ENCODE measurements at places on chromosomes 5 and 9.

DNA sequence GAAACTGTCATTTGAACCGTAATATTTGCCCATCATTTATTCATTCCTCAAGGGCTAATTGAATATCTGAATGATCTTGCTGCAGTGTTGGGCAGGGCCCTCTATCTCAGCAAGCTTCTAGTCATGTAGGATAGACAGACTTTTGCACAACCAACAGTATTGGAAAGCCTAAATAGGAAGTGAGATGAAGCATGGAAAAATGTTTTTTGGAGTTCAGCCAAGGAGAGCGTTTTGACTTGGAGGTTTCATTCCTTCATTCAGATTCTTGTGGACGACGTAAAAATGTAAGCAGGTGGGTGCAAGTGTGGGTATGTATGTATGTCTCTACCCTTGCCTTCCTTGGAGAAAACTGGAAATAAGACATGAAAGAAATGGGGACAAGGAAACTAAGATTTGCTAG, 15.5 kb downstream of the DAPK1 start:
- no peak for DNase-seq

DNA sequence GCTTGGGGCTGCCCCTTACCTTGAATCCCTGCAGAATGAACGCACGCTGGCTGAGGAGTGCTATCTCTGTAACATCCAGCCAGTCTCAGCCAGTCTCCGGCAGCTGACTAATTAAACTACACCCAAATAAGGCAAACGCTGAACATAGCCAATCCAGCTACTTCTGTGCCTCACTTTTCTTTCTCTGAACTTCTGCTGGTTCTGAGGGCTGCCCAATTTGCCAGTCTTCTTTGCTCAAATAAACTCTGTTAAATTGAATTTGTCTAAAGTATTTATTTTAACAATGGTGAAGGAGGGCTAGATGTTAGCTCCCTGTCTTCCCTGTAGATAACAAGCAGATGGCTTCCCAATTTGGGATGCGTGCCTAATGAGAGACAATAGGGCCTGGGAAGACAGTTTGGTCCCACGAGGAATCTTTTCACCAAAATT, 154.0 kb upstream of the NFIL3 start:
- DNase-seq, result no peak

- DNase-seq, result no peak
Measured at GRCh38 chr9:117622347-117622746, 81.9 kb upstream of the TLR4 start.

GRCh38 chr9:129557192-129558036, 63.5 kb downstream of the C9orf50 start:
- no peak for DNase-seq

DNA sequence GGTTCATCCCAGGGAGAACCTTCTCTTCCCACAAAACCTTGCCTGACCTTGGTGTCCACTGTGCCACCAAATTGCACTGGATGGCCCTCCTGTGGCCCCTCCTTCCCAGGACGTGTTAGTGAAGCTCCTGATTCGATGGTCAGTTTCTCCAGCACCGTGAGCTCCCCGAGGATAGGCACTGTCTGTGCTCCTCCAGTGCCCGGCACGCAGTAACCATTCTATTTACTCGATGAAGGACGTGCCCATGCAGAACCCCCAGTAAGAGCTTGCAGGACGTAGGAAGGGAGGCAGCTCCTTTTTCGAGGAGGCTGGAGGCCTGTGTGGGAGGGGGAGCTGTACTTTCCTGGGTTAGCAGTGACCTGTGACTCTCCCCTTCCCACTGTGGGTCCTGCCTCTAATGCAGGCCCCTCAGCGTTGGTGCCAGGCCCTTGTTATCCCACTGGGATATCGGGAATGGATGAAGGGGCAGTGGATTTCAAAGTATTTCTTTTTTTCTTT, 39.6 kb downstream of the HABP4 start:
- DNase-seq, result no peak

DNA sequence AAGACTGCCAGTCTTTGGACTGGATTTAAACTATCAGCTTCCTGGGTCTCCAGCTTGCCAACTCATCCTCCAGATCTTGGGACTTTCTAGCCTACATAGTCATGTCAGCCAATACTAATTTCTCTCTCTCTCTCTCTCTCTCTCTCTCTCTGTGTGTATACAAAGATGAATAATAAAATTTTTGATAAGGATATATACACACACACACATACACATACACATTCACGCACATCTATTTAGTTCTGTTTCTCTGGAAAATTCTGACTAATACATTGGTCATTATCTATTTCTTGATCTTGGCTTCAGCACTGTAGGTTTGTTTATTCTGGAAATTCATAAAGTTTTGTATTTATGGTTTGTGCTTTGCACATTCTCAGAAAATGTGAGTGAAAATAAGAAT, 1606.2 kb upstream of the NUDT12 start:
- DNase-seq, result no peak

GRCh38 chr9:101462558-101462957, 27.0 kb upstream of the ALDOB start:
- no peak for DNase-seq

GRCh38 chr5:33679791-33680190, 212.0 kb downstream of the ADAMTS12 start:
- no peak for DNase-seq

- DNase-seq, result no peak
Measured at GRCh38 chr5:108361771-108362170, 20.1 kb downstream of the FBXL17 start.

- no peak for DNase-seq
Measured at GRCh38 chr9:88179062-88179521, 40.8 kb upstream of the SPATA31C2 start.

GRCh38 chr5:91443023-91443422, 59.9 kb upstream of the ARRDC3 start:
- DNase-seq, result peak; percentile 23

DNA sequence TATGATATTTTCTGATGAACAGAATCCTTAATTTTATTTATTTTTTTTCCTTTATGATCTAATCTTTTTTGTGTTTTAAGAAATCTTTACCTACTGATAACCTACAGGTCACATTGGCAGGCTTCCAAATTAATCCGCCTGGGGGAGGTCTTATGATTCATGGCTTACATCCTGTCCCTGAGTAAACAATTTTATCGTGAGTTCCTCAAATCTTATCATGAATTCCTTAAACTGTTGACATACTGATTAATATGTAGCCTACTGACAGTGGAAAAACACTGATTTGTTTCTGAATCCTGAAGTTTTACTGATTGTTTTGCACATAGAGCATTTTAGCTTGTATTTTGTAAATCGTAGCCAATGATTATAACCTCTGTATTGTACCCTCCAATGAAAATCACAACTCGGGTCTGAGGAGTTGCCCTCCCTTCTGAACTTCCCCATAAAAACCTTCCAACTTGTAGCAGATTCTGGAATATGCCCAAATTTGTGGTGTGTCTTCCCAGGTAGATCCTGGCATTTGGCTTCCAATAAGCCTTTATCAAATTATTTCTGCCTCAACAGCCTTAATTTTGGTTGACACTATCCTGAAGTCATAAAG, 105.6 kb downstream of the VCAN start:
- no peak for DNase-seq

GRCh38 chr5:151676719-151677118, 10.0 kb downstream of the SPARC start:
- DNase-seq, result no peak

DNA sequence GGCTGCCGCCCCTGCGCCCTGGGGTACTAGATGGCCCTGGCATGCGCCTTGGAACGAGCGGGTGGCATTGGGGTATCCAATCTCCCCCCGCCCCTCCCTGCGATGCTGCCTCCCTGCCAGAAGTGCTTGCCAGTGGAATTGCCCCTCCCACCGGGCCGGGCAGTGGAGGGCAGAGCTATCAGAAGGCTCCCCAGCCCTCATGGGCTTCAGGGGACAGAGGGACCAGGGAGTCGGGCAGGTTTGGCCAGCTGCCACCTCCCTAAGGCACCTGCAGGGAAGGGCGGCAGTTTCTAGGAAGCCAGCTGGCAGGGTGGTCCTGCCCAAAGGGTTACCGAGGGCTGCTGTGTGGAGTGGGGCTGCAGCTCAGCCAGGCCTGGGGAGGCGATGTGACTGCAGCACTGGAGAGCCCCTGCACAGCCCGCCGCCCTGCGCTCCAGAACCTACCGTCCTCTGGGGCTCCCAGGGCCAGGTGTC, 52.8 kb upstream of the EGFL7 start:
- no peak for DNase-seq

DNA sequence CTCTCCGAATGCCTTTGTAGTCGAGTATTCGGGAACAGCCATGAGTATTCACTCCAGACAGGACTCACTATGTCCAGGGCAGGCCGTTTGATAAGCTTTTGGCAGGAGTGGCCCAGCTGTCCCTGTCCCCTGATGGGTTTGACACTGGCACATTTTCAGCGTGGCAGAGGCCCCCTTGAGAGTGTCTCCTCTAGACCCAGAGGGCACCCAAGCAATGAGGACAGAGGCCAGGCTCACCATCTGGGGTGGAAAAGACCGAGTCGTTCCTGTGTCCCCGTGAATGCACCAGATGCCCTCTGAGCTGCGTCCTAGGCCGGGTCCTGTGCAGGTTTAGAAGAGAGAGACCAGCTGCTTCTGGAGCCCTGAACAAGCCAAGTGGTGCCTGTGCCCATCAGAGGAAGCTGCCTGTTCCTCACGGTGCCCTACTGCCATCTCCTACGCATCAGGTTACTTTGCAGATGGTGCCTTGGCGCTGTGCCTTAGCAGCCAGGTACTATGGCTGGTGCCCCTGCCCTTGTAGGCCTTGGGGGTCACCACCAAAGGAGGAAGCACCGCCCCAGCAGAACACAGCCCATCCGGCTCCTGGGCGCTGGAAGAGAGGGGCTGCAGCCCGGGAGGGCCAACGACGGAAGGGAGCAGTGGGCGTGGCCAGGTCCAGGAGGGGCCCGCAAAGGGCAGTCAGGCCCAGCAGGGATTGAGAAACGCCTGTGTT, 42.4 kb downstream of the LRSAM1 start:
- no peak for DNase-seq

DNA sequence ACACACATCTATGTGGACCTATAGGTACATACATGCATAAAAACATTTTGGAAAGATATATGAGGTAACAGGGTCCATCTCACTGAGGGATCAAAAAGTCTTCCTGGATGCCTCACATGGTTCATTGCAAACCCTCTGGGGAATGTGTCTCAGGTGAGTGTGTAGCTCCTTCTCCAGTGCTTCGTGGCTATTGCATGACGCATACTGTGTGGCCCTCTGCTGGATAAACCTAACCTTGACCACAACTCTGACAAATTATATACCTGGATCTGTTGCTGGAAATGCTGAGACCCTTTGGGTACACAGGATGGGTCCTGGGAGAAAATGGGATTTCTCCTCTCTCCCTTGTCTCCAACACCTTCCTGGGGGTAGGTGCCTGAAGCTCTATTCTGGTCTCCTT, 91.9 kb downstream of the JAKMIP2 start:
- no peak for DNase-seq

- DNase-seq, result no peak
Measured at GRCh38 chr9:76916231-76916630, 10.3 kb upstream of the PRUNE2 start.

DNA sequence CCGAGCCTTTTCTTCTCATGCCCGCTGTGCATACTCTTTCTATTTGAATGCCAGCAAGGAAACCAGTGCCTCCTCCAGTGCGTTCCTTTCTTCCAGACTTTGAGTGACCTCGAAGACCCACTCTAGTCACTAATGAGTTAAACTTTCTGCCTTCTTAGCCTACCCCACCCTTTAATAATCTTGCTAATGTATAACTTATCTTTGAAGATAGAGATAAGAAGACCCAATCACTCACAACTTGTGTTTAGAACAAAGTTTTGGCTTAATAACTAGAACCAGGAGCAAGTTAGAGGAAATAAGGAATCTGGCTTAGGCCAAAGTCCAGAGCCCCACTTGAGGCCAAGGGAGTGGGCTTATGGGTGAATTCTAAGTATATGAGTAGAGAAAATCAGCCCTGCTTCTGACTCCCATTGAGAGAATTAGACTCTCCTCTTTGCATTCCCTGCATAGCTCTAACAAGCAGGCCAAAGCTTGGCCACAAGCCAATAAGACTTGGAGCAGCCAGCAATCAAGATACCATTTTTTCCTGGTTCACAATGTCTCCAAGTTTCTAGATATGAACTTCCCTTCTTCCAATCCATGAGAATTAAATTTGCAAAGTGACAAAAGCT, 181.5 kb upstream of the PIK3R1 start:
- DNase-seq, result peak; percentile 39

GRCh38 chr5:29963956-29964355, 1229.5 kb upstream of the CDH6 start:
- no peak for DNase-seq

GRCh38 chr5:37799865-37800421, 39.9 kb downstream of the GDNF start:
- DNase-seq, result no peak

GRCh38 chr9:99387431-99387830, 165.3 kb downstream of the SEC61B start:
- DNase-seq, result no peak

DNA sequence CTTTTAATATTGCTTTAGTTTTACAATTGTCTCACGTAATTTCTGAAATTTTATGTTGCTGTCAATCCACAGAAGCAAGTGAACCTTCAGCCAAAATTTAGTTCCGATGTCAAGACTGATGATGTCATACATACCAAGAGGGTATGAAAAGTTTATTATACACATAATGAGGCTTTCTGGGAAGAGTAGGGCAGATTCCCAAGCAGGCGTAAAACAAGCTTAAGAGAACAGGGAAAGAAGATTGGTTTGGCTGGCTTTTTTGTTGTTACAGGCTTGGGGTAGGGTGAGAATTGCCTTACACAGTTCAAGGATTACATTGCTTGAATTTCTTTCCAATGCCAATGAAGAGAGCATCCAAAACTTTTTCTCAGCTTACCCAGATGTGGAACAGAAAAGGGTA, 1962.9 kb upstream of the CDH6 start:
- no peak for DNase-seq

DNA sequence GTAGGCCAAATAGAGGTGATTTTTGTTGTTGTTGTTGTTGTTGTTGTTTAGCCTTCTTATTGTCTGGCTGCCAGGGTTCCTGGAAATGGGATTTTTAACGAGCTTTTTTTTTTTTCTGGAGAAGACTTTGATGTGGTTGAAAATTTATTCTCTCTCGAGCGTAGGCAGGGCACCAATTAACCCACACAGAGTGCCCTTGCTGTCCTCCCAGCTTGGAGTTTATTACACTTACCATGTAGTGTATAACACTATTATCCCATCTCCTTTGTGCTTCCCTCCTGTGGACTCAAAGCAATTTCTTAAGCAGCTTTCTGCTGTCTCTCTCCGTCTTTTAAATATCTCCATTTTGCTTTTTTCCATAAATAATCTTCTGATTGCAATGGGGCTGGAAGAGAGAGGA, 57.4 kb downstream of the OR2K2 start:
- no peak for DNase-seq

- no peak for DNase-seq
Measured at GRCh38 chr5:173457482-173457881, 129.3 kb upstream of the STC2 start.

DNA sequence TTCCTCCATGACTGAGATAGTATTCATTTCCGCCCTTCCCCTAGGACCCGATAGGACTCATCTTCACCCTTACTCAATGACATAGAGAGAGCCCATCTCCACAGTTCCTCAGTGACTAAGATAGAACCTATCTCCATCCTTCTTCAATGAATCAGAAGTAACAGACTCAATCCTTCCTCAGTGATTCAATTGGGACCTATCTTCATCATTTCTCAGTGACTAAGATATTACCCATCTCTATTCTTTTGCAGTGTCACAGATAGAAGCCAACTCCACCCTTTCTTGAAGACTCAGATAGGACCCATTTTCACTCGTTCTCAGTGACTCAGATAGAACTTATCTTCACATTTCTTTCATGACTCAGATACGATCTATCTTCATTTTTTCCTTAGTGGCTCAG, 164.6 kb downstream of the FBXO4 start:
- no peak for DNase-seq
